Stimulated activated CD8-positive, alpha-beta memory T cell treated with anti-CD3 and anti-CD28 coated beads, Interleukin-7, amount 100 ng/mL, for 48 hours (primary cell): ENCODE measurements at places on chromosomes 16 and 17.

- no peak for DNase-seq
These were observed 2.7 kb upstream of the UNC13D start for GRCh38 chr17:75846692-75847613.

- no peak for DNase-seq
These were observed 9.3 kb downstream of the ZACN start for GRCh38 chr17:76088041-76088867.

- no peak for DNase-seq
These were observed 324.7 kb downstream of the BCAS3 start for GRCh38 chr17:61002316-61002736.

DNA sequence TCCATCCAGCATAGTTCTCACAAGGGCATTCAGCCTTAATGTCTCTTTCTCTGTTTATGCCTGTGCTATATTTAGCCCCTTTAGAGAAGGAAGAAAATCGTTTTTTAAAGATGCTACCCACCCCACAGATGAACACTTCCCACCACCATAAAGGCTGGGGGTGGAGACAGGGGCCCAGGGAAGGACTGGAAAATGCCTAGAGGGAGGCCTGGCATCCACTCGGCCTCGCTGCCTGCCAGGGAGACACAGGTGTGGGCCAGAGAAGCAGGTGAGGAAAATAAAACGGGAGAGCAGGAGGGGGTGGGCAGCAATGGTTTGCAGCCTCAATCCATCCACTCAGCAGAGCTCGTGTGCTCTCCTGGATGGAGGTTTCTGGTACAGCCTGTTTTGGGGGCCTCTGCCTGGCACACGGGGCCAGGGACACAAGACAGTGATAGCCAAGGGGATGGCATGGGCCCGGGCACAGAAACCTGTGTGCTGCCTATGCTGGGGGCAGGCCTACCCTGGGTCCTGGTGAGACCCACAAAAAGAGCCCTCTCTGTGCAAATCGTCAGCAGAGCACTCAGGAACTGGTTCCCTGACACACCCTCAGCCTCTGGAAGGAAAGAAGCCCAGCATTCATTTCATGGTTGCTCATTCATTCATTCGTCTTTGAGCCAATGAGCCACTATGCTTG, 121.4 kb downstream of the C16orf78 start:
- no peak for DNase-seq

DNA sequence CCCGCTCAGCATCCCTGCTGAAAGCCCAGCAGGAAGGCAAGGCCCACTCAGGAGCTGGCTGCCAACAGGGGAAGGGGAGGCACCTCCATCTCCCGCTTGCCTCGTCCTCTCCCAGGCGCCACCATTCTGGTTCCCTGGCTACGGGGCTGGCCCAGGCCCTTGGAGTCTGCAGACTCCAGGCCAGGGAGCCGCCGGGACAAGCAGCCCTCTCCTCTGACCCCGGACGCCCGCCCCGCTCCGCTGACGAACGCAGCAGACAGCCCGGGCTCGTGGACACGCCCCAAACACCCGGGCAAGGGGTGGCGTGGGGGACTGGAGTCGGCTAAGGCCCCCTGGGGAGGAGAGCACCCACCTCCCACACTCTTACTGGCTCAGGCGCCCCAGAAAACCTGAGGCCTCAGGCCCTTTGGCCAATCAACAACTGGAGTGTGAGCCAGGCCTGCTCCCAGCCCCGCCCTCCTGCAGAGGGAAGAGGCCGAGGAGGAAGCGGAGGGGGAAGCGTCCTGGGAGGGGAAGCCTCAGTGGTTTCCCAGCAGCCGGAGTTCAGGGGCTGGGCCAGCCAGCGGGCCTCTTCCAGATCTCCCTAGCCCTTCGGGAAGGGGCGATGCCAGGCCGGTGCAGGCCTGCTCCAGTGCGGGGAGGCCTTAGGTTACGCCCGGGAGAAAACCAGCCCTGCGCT, 4.2 kb downstream of the MNT start:
- DNase-seq = peak; percentile 51

DNA sequence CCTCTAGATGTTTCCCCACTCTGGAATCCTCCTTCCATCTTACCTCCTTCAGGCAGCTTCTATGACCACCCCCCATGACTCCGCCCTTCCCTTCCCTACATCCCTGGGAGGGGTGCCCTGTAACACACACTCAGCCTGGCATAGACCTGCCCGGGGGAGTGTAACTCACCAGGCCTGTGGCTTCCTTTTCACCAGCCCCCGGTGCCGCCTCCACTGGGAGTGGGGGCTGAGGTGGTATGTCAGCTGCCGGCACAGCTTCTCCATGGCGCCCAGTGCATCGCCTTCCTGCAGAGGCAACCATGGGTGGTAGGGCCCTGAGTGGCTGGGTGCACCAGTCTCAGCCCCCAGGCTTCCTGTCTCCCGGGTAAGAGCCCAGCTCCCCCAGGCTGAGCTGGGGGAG, 32.3 kb downstream of the TRPV2 start:
- DNase-seq = no peak
